ENCODE measurements at places on chromosomes 3 and 15.

GRCh38 chr3:41418961-41419691 lies 219.8 kb downstream of the CTNNB1 start:
- DNase-seq = no peak

GRCh38 chr3:196778755-196779154 lies 39.1 kb downstream of the PAK2 start:
- DNase-seq = peak; percentile 41

GRCh38 chr15:40894681-40895448 lies 615 bp downstream of the VPS18 start:
- no peak for DNase-seq

DNA sequence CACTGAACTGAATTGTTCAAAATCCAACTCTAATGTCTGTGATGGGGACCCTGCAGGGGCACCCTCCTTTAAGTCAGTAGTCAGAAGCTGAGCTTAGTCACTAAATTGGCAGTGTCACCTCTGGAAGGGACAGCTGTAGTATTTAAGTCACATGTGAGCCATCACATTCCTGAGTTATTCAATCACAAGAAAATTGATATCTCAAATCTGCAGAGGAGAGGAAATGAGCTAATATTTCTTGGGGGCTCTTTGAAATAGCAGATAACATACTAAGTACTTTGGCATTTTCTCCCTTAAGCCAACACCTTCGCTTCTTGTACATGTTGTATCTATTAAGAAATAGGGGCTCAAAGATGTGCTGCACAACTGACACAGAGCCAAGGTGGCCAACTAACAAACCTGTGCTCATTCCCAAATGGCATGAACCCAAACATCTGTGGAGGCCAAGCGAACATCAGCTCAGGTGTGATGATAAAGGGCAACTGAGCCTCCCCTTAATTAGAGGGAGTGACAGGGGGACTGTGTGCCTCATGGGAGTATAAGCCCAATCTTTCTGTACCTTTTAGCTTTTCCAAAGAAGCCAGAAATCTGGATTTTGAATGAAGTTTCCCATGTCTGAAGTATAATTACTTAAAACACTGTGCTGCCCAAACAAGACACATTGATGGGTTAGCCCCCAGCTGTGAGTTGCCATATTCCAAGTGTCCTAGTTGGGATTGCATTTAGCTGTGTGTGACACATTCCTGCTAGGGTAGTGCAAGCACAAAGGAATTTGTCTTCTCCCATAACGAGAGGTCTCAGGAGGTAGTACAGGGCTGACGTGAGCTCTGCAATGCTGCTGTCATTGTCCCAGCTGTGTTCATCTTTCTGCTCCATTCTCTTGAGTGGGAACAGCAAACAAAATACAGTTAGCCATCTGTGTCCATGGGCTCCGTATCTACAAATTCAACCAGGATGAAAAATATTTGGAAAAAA lies 63.3 kb downstream of the ABHD5 start:
- DNase-seq = no peak

- DNase-seq = no peak
Measured at GRCh38 chr15:38017721-38018120, 83.3 kb downstream of the TMCO5A start.

GRCh38 chr15:57552678-57553334 lies 38.9 kb upstream of the MYZAP start:
- no peak for DNase-seq

DNA sequence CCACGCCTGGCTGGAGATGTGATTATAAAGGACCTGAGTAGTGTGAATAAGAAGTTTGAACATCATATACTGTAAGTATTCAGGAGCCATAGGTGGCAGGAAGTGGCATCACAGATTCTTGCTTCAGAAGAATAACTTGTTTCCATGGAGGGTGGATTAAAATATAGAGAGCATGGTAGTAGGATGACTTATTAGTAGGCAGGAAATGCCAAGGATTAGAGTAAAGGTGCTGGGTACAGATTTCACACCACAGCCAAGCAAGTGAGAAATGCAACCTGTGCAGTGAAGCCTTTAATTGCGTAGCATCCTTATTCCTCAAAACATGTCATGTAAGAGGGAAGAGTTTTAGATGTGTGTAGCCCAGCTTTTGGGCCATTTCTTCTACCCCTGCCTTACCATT lies 30.8 kb downstream of the IFT122 start:
- DNase-seq = no peak

DNA sequence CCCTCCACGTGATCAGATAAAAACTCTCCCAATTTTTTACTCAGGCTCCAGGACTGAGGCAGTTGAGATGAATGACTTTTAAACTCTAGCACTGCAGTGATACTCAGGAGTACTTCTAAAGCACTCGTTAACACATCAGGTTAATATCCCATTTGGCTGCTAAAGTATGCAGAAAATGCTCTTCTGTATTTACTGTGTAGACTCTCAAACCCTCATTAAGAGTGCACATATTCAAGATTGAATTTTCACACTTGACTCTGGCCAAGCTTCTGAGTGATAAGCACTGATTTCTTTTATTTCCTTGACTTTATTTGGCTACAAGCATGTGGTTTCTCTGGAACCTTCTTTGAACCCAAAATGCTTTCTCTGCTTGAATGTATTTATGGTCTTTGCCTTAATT lies 392.3 kb upstream of the NECTIN3 start:
- no peak for DNase-seq

DNA sequence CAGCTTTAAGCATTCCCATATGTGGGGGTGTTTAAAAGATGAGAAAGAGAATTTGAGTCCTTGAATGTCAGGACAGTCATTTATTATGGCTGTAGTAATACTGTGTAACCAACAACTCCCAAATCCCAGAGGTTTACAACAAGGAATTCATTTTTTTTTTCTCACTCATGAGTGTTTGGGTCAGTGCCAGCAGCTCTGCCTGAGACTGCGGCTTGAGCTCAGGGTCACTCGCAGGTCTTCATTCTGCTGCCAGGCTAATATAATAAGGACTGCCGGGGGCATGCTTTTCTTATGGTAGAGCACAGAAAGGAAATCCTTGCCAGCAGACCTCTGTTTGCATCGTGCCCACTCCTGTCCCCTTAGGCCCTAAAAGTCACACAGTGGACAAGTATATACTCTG lies 277.9 kb upstream of the LMCD1 start:
- no peak for DNase-seq

DNA sequence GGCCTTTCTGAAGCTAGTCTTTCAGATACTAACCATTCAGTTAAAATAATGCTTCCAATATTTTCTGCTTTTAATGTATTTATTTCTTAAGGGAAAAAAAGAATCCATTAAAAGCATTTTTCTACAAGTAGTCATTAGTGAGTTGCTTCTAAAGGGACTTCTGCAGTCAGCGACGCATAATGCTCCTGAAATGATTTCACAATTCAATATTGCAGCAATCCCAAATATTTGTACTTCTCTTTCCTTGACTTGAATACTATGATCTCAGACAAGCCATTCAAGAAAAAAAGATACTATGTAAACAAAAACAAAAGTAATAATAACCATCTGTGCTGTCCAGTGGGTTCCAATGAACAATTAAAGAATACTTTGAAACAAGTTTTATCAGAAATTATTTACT lies 681.0 kb downstream of the DIPK2A start:
- peak; percentile 23 for DNase-seq

DNA sequence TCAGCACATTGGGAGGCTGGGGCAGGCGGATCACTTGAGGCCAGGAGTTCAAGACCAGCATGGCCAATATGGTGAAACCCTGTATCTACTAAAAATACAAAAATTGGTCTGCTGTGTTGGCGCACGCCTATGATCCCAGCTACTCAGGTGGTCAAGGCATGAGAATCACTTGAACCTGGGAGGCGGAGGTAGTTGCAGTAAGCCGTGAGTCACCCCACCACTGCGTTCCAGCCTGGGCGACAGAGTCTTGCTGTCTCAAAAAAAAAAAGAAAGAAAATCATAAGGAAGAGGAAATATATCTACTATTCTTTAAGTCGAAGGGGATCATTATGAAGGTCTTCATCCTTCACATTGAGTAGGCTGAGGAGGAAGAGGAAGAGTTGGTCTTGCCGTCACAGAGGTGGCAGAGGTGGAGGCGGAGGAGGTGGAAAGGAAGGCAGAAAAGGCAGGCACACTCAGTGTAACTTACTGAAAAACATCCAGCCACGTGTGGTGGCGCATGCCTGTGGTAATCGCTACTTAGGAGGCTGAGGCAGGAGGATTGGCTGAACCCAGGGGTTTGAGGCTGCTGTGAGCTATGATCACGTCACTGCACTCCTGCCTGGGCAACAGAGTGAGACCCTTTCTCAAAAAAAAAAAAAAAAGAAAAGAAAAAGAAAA lies 14.2 kb downstream of the CSK start:
- no peak for DNase-seq

DNA sequence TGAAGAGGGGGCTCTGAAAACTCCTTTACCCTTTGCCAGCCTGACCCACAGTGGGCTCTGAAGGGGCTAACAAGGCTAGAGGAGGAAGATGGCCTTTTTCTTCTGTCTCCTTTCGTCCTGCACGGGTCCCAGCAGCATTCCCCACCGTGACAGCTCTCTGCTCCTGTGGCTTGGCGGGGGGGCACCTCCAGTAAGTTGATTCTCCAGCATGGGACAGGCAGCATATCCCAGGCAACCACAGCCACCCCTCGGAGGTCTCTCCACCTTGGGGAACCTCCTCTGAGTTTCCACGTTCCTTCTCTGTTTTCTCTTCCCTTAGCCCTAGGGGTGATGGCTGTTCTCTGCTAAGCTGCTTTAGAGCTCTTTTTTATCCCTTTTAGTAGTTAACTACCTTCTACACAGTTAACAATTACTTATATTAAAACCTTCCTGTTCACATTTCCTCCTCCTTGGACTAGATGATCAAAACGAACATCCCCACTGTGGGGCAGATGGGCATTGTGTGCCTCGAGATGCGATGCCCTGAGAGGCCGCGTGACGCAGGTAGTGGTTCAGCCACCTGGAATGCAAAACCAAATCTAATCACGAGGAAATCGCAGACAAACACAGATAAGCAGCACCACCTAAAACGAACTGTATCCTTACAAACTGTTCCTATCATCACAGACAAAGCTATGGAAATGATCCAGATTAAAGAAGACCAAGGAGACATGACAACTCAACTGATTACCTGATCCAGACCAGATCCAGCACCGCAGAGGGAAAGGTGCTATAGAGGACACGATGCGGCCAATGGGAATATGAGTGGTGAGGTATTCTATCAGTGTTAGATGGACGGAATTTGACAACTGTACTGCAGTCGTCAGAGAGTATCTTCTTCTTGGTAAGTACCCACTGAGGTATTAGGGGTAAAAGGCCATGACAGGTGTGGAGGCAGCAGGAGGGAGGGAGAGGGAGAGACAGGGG lies 27.7 kb downstream of the TSPAN3 start:
- no peak for DNase-seq
